ENCODE measurements at places on chromosomes 13 and 19.

DNA sequence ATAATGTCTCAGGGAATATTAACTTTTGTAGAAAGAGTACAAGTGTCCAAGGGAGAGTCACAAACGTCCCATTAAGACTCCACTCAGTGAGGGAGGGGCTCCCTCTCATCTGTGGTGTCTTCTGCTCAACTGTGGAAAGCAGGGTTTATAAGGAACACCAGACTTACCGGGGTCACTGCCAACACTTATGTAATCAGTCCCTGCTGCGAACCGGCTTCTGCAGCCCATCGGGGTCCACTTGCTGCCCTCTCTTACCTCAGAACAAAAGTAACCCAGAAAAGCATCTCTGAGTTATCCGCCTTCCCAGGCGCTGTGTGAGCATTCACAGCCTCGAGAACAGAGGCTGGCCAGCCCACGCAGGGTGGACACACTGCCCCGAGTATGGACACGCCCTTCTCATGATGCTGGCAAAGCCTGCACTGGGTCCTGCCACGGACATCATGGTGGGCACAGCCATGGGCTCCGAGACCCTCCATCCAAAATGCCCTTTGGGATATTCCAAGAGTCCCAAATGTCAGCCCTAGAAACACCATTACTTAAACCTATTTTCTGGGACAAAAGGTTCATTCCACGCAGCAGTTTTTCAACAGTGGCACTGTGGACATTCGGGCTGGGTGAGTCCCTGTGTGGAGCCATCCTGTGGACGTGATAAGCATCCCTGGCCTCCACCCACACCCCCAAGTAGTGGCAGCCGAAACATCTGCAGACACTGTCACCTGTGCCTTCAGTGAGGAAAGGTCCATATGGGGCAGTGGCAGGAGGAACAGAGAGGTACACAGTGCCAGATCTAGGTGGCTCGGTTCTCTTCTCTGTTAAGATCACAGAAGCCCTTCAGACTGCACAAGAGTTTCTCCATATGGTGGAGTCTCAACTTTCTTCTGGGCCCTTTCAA lies 63.9 kb downstream of the STK24 start:
- DNase-seq, result no peak

GRCh38 chr13:71610876-71611275 lies 256.1 kb downstream of the DACH1 start:
- DNase-seq, result no peak

DNA sequence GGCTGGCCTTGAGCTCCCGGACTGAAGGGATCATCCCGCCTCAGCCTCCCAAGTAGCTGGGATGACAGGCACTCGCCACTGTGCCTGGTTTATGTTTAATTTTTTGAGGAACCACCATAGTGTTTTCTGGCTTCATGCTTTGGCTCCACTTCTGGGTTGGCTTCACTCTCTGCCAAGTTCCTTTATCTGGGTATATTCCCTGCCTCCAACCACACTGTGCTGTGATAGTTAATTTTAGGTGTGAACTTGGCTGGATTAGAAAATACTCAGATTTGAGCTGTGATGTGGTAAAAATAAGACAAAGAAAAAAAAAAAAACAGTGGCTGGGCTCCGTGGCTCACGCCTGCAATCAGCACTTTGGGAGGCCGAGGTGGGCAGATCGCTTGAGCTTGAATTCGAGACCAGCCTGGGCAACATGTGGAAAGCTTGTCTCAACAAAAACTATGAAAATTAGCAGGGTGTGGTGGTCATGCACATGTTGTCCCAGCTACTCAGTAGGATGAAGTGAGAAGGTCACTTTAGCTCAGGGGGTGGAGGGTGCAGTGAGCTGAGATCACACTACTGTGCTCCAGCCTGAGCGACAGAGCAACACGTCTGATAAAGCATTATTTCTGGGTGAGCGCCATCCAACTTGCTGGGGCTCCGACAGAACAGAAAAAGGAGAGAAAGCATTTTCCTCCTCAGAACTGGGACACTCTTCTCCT lies 7.5 kb upstream of the ILF3 start:
- DNase-seq, result no peak

DNA sequence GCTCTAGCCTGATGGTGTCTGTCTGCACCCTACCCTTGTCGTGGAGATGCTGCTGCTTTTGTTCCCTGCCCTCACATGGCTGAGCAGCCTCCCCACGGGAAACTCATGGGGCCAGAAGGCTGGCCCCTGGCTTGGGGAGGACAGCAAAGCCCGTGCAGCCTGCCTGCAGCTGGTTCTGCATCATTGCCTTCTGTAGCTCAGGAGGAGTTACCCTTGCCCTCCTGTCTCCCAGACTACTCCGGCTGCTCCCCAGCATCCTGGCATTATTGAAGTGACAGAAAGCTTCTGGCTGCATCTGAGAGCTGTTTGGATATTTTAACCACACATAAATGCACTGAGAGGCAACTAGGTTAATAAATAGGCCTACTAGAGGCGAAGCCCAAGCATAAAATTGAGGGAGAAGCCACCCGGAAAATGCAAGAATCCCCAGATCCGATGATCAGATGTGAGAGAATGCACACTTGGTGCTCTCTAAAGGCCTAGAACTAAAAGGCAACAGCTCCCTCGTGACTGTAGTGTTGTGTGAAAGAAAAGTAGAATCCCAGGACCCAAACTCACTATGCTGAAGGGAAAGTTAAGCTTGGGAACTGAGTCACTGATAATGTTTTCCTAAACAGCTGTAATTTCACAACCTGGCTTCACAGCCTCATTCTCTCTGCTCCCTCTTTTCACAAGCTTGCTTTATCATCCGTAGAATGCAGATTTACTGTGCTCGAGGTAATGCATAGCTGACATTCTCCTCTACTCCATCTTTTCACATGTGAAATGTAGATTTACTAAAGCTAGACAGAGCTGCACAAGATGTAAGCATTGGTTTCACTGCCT lies 110.8 kb downstream of the TNFRSF19 start:
- DNase-seq, result no peak

DNA sequence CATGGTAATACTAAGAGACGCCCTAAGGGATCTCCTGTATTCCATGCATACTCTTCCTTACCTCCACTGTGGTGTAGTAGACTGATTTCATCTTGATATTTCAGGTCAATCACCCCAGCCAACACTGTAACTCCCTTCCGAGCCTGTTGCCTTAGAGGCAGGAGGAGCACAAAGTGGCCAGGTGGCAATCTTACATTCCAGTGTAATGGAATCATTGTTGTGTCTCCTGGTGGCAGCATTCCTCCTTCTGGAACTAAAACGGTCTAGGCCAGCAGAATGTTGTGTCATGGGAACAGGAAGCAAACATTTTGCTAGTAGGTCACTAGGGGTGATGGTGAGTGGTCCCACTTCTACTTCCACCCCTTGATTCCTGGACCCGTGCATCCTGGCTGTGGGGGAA lies 405.7 kb upstream of the SLC10A2 start:
- DNase-seq, result no peak

GRCh38 chr19:33905937-33906577 lies 109.4 kb downstream of the KCTD15 start:
- no peak for DNase-seq

DNA sequence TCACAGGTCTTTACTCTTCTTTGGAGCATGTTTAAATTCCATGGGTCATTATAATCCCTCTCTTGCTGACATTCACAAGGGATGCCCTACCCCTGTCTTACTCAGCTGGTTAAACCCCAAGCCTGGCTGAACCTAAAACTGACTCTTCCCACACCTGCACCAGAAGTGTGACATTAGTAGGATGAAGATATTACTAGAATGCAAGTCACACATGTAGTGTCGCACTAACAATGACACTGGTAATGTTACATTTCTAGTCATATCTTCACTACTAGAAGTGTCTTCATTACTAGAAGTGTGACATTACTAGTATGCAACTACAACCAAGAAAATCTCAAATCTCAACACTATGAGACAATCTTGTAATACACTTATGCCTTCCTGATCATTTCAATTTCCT lies 14.2 kb downstream of the ZAR1L start:
- no peak for DNase-seq

DNA sequence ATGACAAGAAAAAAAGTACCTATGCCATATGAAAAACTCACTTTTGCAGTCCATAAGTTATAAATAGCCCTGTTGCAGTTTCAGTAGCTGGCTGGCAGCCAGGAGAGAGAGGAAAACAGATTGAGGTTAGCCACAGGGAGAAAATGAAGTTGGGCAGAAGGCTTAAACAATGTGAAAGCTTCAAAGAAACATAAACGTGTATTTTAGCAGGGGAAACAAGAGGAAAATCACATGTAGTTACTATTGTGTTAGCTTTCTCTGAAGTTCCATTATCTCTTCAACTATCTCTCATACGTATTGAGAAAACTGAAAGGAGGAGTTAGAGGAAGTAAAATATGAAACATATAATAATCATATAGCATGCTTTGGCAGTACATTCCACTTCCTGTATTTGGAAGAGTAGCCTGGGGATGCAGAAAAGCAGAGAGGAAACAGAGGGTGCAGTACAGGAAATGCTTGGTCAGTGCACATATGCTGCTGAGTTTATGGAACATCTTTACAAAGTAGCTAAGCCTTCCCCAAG lies 1551.1 kb downstream of the EFNB2 start:
- DNase-seq, result no peak

- DNase-seq, result no peak
These were observed 227 bp downstream of the OVOL3 start for GRCh38 chr19:36111200-36111539.

DNA sequence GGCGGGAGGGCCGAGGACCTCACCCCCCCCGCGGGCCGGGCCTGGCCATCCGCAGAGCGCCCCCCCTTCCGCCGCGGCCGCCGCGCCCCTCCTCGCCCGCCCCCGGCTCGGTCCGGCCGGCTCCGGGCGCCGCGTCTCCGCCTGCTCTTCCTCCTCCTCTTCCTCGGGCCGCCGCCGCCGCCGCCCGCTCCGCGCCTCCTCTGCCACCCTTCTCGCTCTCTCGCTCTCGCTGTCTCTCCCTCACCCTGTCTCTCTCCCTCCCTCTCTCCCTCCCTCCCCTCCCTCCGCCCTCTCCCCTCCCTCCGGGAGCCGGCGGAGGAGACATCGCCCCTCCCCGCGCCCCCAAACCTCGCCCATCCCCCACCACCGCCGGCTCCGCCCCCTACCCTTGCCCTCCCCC lies at the start of gene SHANK1:
Gene SHANK1 (minus strand): TSS at position 237 of the 400 bp plus-strand sequence. CDS start 2,883 bp downstream, outside the sequence.
- DNase-seq, result no peak

DNA sequence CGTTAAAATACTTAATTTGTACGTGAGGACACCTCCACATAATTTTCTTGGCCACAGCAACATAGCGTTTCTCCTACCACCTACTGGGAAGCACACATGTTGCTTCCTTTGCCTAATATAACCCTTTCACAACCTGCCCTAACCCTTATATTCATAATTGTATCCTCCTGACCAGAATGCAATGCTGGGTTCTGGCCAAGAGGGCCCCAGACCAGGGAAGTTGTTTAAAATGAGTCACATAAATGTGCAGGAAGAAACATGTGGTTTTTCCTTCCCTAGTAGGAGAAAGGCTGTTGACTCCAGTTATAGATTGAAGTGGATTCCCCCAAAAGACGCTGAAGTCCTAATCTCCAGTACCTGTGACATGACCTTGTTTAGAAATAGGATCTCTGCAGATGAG lies 187.3 kb downstream of the NUFIP1 start:
- no peak for DNase-seq

DNA sequence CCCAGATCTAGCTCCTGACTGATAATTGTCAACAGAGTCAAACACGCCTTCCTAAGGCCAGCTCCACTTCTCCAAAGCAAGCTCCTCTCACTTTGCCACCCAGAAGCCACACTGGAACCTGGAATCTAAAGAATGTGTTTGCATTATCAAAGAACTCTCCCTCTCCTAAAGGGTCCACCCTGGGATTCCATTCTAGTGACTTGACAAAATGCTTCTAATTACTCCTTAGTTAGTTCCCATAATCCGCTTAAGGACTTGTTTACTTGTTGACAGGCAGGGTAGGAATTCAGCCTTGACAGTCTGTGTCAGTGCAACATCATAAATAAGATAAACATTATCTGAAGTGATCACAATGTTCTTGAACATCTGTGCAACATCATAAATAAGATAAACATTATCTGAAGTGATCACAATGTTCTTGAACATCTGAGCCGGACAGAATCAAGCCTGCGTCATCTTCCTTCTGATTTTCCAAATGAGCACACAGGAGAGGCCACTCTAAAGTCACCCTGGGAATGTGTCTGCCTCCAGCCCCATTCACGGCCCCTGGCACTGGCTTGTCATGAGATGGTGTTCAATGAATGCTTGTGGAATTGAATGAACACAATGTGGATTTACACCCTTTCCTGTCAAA lies 512.1 kb downstream of the IRS2 start:
- no peak for DNase-seq

GRCh38 chr13:59677966-59678814 lies 485.5 kb downstream of the DIAPH3 start:
- no peak for DNase-seq

GRCh38 chr13:55199134-55199533 lies 1941.6 kb upstream of the PRR20A start:
- DNase-seq, result no peak

- DNase-seq, result no peak
These were observed 176.3 kb downstream of the ABCC4 start for GRCh38 chr13:95124959-95125358.

All from stimulated activated CD8-positive, alpha-beta memory T cell treated with anti-CD3 and anti-CD28 coated beads, Interleukin-4, amount 100 ng/mL, for 4 hours (primary cell).